ENCODE measurements at places on chromosomes 2 and 18.

- DNase-seq = no peak
These were observed 7.7 kb downstream of the FHL2 start for GRCh38 chr2:105391058-105391627.

DNA sequence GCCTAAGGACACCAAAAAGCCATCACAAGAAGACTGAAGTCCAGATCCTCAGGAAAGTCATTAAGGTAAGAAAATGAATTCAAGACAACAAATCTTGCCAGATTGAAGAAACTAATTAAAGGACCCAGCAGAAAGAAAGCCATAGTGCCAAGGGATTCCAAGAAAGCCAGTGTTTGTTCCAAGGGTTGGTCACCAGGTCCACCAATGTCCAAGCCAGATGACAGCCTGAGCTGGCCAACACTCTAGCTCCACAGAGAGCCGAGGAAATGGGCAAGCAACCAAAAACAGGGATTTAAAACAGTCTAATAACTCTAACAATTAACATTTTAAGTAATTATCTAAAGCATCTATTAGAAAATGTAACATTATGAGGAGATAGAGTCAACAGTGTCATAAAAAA, 49.2 kb downstream of the DNER start:
- no peak for DNase-seq

- DNase-seq = no peak
These were observed 98.8 kb downstream of the RIF1 start for GRCh38 chr2:151508519-151508918.

DNA sequence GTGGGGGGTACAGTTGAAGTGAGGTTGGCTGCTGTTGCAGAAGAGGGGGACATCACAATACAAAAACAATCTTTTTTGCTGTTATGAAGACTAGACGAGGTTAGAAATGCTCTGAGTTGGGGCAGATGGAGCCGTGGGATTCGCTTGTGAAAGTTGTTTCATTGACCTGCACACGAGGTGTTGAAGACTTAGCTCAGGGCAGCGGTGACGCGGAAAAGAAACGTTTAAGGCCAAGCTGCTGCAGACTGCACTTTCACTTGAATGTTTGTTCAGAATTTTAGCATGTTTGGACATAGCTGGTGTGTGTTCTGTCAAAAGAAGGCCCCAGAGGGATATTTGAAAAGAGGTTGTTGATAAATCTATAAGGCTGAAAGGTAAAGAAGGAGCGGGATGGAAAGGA, 46.3 kb downstream of the MTCL1 start:
- no peak for DNase-seq

DNA sequence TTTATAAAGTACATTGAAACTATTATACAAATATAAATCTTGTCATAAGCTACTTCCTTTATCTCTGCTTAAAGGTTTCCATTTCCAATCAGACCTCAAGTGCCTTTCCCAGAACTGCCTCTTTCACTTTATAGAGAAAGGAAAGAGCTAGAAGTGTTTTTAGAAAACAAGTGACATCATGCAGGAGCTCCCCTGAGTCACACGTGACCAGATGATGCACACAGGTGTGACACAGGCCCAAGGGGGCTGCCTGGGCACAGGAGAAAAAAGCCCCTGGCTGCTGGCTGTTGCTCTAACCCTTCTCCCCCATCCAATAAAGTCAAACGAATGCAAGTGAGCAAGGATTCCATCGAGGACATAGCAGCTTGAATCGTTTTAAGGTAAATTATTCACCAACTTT, 21.4 kb upstream of the SH3BP4 start:
- DNase-seq = no peak

DNA sequence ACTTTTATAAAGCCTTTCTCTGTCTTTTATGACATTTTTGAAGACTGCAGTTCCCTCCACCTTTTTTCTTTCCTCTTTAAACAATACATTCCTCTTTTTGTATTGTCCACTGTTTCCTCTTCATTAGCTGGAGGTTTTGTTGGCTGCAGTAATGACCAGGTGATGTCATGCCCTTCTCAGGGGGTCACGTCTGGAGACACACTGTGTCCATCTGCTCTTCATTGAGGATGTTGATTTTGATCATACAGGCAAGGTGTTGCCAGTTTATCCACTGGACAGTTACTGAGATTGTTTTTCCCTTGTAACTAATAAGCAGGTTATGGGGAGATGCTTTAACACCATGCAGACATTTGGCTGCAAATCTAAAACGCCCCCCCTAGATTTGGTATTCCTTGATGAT, 19.8 kb downstream of the ZNF407 start:
- no peak for DNase-seq

GRCh38 chr2:135047300-135047699, at the start of gene MAP3K19:
Gene MAP3K19, minus strand, starts transcription at chr2:135047447. Its CDS starts 22,800 bp downstream, at chr2:135024647.
- no peak for DNase-seq

- no peak for DNase-seq
These were observed 36.3 kb upstream of the SMAD7 start for GRCh38 chr18:48986851-48987761.
